ENCODE measurements at places on chromosomes 16 and 17.

GRCh38 chr17:29640981-29641642 is 18.4 kb upstream of the CORO6 start:
- DNase-seq, result no peak

GRCh38 chr16:50458667-50459495 is 89.3 kb upstream of the NKD1 start:
- DNase-seq, result no peak

DNA sequence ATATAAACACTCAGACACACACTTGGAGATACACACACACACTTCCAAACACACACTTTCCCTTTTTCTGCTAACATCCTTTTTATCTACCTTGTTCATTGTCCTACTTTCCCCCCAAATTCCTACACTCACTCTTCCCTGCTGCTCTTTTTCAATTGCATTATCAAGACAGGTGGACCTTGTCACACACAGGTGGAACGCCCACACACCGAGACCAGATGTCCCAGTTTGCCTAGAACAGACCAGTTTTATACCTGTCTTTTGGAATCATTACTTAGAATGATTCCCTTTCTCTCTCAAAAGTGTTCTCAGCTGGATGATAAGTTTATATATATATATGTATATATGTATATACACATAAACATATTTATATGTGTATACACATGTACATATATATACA is 50.7 kb upstream of the ARHGAP44 start:
- no peak for DNase-seq

DNA sequence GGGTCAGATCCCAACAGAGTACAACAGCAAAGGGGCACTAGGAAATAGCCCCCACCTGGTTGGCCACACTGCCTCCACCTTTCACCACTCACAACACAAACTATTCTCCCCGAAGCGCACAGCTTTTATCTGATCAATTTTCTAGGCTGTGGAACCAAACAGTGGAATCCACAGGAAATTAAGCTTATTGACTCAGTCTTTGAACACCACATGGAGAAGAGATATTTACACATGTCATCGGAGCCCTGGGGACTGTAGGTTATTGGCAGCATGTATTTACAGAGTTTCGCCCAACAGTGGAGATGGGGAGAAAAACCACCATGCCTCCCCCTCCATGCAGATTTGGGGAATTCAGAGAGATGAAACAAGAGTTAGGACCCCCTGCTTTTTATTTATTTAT is 154.8 kb downstream of the XYLT1 start:
- no peak for DNase-seq

GRCh38 chr17:40032322-40033320 is 17.4 kb downstream of the CSF3 start:
- no peak for DNase-seq

DNA sequence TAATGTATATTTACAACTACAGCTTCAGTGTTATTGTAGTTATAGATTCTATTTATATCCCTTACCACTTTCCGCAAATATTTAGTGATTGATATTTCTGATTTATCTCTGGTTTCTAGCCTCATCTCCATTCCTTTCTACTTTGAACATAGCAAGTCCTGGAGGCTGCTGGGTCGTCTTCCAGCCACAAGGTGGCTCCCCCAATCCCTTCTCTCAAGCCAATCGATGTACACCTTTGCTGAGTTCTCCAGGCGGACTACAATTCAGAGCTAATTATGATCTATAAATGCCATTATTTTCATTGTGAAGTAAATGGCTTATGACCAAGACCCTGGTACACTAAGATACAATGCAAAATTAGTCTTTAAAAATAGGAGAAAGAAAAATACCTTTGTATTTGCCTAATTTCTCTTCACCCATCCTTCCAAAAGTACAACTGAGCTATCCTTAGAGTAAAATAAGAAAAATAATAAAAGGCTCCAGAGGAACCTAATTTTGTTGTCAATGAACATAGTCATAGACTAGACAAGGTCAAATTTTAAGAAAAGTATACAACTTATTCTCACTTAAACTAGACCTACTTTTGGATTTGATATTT is 122.1 kb downstream of the SKAP1 start:
- DNase-seq, result no peak

- DNase-seq, result no peak
Measured at GRCh38 chr17:64002658-64003525, 4.7 kb downstream of the PRR29 start.

- no peak for DNase-seq
Measured at GRCh38 chr16:1308036-1308976, 1.1 kb upstream of the UBE2I start.

- no peak for DNase-seq
Measured at GRCh38 chr17:27968206-27968732, 74.2 kb upstream of the NLK start.

- DNase-seq, result no peak
Measured at GRCh38 chr17:55549140-55549539, 37.9 kb upstream of the SMIM36 start.

DNA sequence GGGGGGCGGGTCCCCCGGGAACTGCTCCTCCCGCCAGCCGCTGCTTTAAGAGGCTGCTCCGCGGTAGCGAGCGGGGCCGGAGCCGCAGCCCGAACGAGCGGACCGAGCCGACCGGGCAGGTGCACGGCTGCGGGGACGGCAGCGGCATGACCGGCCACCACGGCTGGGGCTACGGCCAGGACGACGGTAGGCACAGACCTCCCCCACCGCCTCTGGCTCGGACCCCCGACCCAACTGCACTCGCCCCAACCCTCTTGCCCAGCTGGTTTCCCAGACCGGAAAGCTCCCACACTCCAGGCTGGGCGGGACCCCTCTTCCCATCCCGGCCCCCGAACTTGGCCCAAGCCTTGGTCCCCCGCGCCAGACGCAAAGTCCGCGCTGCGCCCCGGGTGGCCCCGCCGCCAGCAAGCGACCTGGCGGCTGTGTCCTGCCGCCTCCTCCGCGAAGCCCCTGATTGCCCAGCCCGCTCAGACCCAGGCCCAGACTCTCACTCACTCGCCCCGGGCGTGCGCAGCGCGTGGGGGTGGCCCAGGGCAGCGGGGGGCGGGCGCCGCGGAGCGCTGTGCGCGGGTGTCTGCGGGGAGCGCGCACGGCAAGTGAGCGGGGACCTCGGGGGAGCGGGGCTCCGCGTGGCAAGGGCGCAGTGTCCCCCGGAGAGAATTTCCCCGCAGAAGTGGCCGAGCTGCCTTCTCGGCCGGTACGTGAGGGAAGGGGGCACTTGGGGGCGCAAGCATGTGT is at the start of gene CA7:
Gene CA7 (plus strand): TSS at position 73 of the 738 bp plus-strand sequence. CDS start 74 bp downstream, at position 147.
- no peak for DNase-seq

GRCh38 chr17:82664701-82665182 is 16.5 kb upstream of the WDR45B start:
- DNase-seq, result no peak

DNA sequence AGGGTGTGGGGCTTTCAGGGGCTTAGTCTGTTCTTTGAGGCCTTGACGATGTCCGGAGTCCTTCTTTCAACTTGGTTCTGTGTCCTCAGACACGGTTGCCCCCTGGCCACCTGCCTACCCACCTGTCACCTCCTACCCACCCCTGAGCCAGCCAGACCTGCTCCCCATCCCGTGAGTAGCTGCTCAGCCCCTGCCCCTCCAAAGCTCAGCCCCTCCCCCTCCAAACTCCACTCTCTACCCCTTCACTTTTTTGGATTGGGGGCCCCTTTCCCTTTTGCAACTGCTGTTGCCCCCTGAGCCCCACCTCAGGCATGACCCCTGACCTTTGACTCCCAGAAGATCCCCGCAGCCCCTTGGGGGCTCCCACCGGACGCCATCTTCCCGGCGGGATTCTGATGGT is 1.2 kb downstream of the LAT start:
- DNase-seq, result no peak

- DNase-seq, result no peak
Measured at GRCh38 chr16:75580-76501, 2.2 kb upstream of the MPG start.

- no peak for DNase-seq
Measured at GRCh38 chr16:61579195-61579594, 457.0 kb downstream of the CDH8 start.

DNA sequence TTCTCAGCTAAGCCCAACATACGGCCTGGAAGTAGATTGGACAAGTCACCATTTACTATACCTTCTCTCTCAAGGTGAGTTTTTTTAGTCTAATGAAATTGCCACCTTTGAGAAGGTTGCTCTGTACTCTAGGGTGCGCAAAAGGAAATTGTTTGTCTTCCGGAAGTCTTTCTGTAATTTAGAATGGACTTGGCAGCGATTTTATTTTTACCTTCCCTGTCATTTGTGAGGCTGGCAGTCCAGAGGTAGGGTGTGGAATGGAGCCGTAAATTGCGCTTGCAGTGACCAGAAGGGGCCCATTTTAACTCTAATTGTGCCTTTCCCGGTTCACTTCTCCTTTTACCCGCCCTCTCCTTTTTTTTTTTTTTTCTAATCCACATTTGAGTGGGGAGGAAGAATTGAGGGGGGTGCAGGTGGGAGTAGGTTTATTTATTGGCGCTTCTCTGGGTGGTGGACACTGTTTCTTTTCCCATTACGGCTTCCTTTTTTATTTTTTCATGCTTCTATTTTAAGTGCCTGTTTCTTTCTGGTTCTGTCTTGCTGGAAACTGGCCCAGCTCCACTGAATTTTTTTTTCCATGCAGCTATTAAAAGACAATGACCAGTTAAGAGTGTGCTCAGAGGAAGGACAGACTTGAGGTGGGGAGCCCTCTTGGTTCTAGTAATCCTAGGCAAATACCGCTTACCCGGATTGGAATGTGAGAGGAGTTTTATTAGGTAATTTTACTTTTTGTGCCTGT is 89.7 kb upstream of the CLEC18A start:
- DNase-seq, result no peak

GRCh38 chr16:149024-149660 is 3.3 kb upstream of the HBZ start:
- DNase-seq, result no peak

- DNase-seq, result no peak
Measured at GRCh38 chr17:42849451-42850181, 1.4 kb upstream of the AOC3 start.

DNA sequence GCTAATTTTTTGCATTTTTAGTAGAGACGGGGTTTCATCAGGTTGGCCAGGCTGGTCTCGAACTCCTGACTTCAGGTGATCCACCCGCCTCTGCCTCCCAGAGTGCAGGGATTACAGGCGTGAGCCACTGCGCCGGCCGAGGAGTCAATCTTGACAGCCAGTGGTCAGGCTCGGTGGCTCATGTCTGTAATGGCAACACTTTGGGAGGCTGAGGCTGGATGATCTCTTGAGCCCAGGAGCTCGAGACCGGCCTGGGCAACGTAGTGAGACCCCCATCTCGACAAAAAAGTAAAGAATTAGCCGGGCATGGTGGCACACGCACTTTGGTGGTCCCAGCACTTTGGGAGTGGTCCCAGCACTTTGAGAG is 608 bp upstream of the PGS1 start:
- no peak for DNase-seq

- DNase-seq, result no peak
Measured at GRCh38 chr16:86664522-86665318, 86.4 kb downstream of the FOXL1 start.

DNA sequence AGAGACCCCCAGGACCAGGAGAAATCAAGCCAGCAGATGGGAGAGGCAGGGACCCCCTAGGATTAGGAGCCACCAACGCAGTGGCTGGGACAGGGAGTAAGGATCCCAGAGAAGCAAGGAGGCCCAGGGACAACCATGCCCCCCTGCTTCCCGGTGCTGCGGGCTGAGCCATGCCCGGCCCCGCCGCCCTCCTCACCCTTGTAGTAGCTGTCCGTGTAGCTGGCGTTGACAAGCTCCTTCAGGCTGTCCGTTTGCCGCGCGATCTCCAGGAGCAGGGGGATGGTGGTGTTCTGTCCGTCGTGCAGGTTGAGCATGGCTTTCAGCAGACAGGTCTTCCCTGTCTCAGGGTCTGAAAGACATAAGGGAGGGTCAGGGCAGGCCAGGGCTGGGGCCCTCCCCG is 18.4 kb downstream of the TRPV1 start:
- no peak for DNase-seq

GRCh38 chr17:9408868-9409829 is 166.5 kb downstream of the STX8 start:
- DNase-seq, result no peak

- DNase-seq, result no peak
Measured at GRCh38 chr17:79670537-79671084, 59.8 kb upstream of the RBFOX3 start.

DNA sequence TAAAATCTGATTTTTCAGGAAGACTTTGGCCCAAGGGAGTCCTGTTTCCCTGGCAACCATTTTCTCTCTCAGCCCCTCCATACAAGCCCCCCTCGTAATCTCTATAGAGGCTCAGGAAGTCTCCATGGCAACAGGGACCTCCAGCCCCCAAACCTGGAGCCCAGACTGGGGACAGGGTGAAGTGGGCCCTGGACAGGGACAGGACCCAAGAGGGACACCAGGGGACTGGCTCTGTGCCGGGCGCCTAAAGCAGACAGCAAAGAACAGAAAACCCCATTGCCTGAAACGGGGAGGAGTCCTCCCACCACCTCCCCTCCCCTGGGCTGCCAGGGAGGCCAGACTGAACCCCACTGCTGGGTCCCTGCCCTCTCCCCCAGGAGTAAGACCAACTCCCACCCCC is 40.6 kb downstream of the CPNE2 start:
- no peak for DNase-seq

DNA sequence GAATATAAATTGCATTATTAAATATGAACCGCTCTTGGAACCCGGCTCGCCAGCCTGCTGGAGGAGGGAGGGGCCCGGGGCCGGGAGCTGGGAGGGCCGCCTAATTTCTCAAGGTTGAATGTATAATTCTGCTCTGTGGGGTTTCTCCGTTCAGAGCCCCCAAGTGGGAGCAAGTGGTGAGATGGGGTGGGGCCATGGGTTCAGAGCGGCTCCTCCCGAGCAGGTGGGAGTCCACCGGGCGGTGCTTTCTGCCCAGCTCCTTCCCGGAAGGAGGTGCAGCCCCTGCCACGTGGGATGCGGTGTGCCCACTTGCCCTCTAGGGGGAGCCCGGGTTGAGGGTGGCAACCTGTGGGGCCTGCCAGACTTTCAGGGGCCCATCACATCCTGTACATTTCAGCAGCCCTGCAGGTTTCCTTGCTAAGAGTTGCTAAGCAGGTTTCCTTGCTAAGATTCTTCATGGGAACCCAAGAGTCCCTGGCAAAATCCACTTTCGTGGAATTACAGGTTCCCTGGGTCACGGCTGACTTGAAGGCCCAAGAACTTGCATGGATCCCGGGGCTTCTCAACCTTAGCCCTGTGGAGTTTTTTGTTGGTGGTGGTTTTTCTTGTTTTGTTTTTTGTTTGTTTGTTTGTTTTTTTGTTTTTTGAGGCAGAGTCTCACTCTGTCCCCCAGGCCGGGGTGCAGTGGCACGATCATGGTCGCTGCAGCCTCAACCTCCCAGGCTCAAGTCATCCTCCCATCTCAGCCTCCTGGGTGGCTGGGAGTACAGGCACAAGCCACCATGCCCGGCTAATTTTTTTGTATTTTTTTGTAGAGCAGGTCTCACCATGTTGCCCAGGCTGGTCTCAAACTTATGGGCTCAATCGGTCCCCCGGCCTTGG is 196.7 kb upstream of the GSE1 start:
- no peak for DNase-seq

DNA sequence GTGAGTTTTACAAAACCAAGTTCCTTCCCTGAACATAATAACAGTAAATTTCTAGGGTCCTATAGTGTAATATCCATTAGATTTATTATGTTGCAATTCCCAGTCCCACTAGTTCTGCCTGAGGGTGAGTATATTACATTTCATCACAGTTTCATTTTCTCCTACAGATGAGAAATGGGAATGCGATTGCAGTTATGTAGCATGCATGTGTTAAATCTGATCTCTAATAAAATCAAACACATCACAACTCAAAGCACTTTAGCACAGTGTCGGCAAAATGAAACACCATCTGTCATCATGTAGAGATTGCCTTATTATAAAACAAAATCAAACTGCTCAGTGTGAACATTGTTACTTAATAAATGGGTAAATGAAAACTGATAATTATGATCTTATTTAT is 180.5 kb upstream of the TOX3 start:
- DNase-seq, result no peak
